Midbrain (tissue), 1 donor: ENCODE measurements at places on chromosomes 7 and 10.

- peak; percentile 29 for DNase-seq
Measured at GRCh38 chr7:100626530-100627237, 14.3 kb downstream of the MOSPD3 start.

GRCh38 chr7:70410134-70410750 is 721.7 kb upstream of the GALNT17 start:
- DNase-seq, result no peak

DNA sequence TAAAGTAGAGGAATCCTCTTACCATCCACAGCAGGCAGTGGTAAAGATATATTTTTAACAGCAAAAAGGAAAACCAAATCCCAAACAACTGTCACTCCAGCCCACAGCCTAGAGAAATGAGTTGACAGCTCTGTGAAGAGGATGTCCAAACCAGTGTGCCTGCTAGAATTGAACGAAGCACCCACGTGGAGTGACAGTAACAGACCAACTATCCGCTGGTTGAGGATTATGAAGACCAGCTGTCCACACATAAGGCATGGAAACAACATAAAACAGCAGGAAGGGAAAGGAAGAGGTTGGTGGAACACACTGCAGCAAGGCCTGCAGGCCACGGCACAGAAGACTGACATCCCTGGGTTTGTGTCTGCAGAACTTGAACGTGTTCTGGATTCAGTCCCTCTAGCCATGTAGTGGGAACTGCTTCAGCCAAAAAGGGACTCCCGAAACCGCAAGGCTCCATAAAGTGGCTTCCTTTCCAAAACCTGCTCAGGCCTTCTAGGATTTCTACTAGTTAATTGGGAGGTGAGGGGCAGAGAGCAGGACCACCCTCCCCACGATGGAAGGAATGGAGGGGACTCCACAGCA is 324.4 kb downstream of the BICC1 start:
- no peak for DNase-seq

DNA sequence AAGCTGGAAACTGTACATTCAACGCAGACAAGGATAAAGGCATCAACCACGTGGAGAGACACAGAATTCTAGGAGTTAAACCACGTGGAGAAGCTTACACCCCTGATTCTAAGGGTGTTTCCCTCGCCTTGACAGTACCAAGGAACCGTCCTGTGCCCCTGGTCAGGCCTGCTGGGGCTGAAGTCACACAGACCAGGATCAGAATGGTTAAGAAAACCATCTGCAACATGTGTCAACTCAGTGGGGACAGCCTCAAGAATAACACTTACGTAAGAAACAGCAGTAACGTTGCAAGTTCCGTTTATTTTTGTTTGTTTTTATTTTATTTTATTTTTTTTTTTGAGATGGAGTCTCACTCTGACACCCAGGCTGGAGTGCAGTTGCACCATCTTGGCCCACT is 55.6 kb downstream of the CHST15 start:
- DNase-seq, result no peak

DNA sequence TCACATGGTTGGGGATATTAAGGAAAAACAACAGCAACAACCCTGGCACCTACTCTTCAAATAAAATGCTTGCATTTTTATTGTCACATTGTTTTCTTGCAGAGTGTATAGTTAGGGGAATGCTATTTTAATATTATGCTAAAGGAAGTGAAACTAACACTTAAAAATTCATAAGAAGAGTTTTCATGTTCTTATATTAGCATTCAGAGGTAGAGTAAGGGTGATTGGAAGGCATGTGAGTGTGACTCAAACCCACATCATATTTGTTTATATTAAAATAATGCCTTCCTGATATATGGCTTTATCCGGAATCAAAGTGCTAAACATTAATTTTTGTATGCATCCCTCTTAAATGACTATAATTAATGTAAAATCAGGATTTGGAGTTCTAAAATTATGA is 59.8 kb upstream of the TES start:
- DNase-seq, result no peak

- DNase-seq, result peak; percentile 55
Measured at GRCh38 chr10:124560377-124561105, 98.9 kb downstream of the LHPP start.

DNA sequence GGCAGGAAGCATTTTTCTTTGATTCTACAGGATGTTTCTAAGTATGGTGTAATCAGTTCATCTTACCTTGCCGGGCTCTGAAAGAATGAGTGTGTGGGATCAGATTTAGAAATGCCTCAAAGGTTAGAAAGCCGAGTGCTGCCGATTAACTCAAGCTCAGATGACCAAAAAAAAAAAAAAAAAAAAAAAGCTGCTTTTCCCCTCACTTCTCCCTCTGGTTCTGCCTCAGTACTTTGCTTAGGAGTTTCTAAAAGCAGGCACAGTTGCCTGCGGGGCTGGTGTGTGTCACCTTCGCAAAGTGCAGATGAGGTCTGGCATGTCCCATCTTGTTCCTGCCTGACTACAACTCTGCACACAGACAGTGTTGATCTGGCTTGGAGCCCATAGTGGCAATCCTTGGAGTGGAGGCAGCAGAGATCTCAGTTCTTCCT is 47.0 kb downstream of the KIAA1217 start:
- DNase-seq, result no peak
